ENCODE measurements at places on chromosomes 6 and 20. TPM values are rescaled to one million over a fixed set of nuclear protein-coding genes. Genes with fewer than 3 reads are reported as not detected.

RNGTT gene
- 25.9 TPM for total RNA-seq

SLC22A3 gene
- not detected for total RNA-seq

HLA-DRB5 gene
- 5.1 TPM for total RNA-seq

OR2H2 gene
- not detected for total RNA-seq

CRISP3 gene
- total RNA-seq = not detected

- H3K4me3 ChIP-seq = no peak overlapping the region
- no peak overlapping the region for H3K27ac ChIP-seq
- H3K4me1 ChIP-seq = peaks cover 16% of the 10 kb centered on the region
- H3K36me3 ChIP-seq = no peaks in the 10 kb centered on the region
Measured at GRCh38 chr20:45826381-45827019, 612 bp downstream of the TNNC2 start.

DNA sequence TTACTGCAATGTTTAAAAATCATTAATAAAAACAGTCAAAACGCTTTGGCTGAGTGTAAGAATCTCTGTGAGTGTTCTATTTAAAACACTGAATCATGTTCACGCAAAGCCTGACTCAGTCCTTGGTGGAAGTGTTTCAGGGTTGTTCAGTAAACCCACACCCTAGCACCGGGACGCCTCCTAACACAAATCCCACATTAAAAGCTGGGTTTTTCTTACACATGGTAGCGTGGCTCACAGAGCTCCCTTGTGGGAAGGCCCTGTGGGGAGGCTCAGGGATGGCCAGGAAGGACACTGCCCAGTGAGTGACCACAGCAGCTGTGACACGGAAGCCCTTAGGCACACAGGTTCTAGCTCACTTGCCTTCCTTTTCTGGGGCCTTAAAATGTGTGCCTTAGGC is 80.2 kb downstream of the GMPR start:
- H3K36me3 ChIP-seq = peaks cover 18% of the 10 kb centered on the region
- peak overlapping the region; percentile 73 for H3K4me3 ChIP-seq
- peak overlapping the region; percentile 84 for H3K27ac ChIP-seq
- H3K27me3 ChIP-seq = no peaks in the 10 kb centered on the region
- DNase-seq = peak; percentile 77

DNA sequence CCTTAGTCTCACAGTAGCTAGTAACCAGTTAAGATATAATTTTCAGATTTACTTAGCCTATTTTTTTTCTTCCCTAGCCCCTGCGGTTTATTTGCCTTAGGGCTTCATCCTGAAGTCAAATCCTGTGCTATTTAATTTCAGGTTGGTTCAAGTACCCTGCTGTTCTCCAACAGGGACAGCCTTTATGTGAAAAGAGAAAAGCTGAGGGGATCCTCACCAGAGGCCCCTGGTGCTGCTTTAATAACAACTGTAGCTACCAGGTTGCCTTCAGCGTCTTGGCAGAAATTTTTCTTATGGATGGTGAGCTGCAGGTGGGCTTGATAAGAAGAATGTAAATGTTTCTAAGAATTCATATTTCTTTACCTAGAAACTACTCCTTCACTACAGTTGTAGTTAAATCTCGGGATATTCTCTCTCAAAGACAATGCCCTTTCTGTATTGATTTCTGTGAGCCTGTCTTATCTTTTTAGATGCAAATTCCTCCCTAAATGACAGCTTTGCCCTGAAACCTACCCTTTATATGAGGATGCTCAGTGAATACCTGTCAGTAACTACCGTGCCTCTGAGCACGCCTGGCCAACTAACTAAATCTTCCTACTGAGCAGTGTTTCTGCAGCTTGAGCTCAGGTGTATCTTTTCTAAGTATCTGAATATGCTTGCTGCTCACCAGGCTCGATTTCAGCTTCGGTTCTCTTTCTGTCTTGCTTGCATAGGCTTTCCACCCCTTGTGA is 320.5 kb downstream of the MMUT start:
- H3K36me3 ChIP-seq = no peaks in the 10 kb centered on the region
- H3K27me3 ChIP-seq = no peaks in the 10 kb centered on the region
- no peaks in the 10 kb centered on the region for H3K4me1 ChIP-seq
- H3K27ac ChIP-seq = no peak overlapping the region

DNA sequence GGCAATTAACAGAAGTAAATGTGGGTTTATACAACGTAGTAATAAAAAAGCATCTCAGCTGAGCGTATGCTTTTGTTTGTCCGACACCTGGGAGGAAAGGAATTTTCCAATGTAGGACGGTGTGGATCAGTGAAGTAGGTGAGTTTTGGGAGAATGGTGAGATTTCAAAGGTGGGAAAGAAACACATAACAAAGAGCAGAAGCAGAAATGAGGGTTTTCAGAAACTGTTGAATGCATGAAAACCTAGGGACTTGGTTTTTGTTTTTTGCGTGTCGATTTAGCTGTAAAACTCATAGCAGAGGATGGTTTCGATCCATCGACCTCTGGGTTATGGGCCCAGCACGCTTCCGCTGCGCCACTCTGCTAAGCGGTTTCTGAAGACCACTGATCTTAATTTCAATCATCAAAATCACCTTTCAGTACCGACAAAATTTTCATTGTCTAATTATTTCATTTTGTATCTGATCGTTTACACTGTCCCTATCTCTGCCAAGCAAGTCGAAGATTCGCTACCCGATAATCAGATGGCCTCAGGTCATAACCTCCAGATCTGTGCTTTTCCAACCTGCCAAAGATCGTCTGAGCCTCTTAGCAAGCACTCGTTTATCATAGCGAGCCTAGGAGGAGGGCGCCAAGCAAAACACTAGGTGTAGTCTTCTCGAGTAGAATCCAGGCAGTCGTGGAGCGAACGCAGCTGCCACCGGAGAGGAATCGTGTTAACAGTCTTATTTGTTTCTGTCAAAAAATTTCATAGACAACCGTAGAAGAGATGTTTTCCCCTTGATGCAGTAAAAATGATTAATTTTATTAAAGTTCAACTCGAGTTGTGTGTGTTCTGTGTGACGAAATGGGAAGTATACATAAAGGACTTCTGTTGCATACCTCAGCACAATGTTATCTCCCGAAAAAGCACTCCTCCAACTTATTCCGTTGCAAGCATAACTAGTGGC is 20.9 kb upstream of the POM121L2 start:
- H3K36me3 ChIP-seq = no peaks in the 10 kb centered on the region
- H3K4me3 ChIP-seq = peak overlapping the region; percentile 75
- peak; percentile 70 for DNase-seq
- peaks cover 13% of the 10 kb centered on the region for H3K27me3 ChIP-seq

- no peaks in the 10 kb centered on the region for H3K36me3 ChIP-seq
- H3K27ac ChIP-seq = no peak overlapping the region
- DNase-seq = no peak
- no peaks in the 10 kb centered on the region for H3K27me3 ChIP-seq
- no peak overlapping the region for H3K4me3 ChIP-seq
Measured at GRCh38 chr6:147974376-147974775, 368.3 kb upstream of the SASH1 start.

GRCh38 chr20:37968841-37969401 is 64.3 kb downstream of the TTI1 start:
- H3K27me3 ChIP-seq = peaks cover 13% of the 10 kb centered on the region
- no peak overlapping the region for H3K27ac ChIP-seq
- no peak overlapping the region for H3K4me3 ChIP-seq
- H3K4me1 ChIP-seq = no peaks in the 10 kb centered on the region
- peaks cover 1% of the 10 kb centered on the region for H3K36me3 ChIP-seq

GRCh38 chr6:121664158-121664557 is 228.7 kb downstream of the GJA1 start:
- no peaks in the 10 kb centered on the region for H3K27me3 ChIP-seq
- no peaks in the 10 kb centered on the region for H3K4me1 ChIP-seq
- H3K4me3 ChIP-seq = no peak overlapping the region
- no peak for DNase-seq
- no peaks in the 10 kb centered on the region for H3K36me3 ChIP-seq

Data from activated CD4-positive, alpha-beta T cell treated with anti-CD3 and anti-CD28 coated beads, Interleukin-2, amount 10 ng/mL, durations not matched to agents 24 days and 14 days (primary cell).